GM23338 (cell line): ENCODE measurements at places on chromosomes 12 and 14.

DNA sequence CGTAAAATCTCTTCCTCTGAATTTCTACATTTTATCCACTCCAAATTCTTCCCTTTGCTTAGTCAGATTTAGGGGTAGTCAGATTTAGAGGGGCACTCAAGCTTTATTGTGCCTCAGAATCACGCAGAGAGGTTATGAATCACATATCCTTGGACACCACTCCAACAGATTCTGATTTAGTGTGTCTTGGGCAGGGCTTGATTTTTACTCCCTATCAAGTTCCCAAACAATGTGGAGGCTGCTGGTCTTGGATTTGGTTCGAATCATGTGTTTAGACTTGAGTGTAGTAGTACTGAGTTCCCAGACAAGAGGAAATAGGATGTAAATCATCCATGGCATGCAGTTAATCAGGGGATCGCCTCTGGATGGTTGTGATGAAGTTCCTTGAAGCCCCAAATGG is 298.1 kb upstream of the CLEC14A start:
- no peak for DNase-seq

- DNase-seq, result no peak
These were observed 30.7 kb downstream of the FRMD6 start for GRCh38 chr14:51682411-51682810.

DNA sequence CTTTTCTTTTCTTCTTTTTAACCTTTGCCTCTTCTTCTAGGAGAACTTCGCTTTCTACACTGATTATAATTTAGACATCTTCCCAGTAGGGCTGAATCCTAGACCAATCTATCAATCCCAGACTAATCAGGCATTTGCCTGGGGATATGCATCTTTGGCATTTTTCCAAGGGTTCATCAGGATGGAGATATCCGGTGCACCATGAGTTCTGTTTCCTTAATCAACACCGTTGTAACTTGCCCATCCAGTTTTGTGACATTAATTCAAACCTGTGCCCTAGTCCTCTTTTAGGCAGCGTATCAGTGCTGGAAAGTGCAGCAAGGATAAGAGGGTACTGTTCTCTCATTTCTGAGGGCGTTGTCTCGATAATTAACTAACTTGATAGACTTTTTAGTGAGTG is 617 bp upstream of the MGP start:
- DNase-seq, result no peak

DNA sequence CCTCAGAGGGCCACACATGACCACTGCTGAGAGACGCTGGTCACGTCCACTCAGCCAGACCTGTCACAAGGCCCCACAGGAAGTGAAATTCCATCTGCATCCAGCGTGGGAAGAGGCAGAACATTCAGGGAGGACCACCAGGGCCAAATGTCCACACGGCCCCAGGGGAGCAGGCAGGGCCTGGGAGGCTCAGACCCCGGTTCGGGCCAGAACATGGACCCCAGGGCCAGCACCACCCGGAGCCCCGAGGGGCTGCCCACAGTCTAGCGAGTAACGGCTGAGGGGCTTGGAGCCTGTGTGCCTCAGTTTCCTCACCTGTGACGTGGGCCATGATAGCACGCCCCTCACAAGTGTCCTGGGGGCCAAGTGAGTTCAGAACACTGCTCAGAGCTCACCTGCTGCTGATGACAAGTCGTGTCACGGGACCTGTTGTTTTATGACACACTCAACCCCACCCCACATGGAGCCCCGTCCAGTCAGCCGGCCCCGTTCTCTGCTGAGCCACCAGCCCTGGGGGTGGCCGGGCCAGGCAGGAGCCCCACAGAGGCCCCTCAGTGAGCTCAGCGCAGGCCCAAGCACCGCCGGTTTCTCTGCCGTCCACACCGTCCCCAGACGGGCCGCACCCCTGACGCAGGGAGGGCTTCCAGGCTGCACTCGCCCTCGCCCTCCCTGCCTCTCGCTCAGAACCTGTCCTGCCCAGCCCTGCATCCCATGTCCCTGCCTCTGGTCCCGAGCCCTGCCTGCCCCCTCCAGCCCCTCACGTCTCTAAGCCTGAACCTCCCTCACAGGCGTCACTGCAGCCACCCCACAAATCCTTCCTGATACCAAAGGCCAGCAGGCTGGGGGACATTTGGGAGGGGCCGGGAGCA is 79.5 kb upstream of the GALNT9 start:
- DNase-seq, result no peak

GRCh38 chr14:62824086-62824485 is 221.2 kb downstream of the KCNH5 start:
- no peak for DNase-seq

DNA sequence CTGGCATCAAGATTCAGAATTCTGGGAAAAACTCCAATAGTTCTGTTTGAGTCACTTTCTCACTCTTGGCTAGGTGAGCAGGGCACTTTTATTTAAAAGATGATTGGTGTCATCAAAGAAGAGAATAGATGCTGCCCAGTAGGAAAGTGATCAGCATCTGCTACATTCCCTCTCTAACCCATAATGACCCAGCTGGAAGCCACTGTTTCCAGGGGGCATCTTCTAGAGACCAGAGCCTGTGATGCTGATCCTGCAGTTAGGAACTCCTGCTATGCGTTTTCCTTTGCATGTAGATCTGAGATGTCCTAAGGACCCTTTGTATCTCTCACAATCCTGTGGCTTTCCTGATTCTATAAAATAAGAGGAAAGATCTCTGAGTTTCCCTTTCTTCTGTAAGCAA is 79.9 kb upstream of the TMTC1 start:
- peak; percentile 23 for DNase-seq

- DNase-seq, result no peak
These were observed 61.0 kb upstream of the PPFIA2 start for GRCh38 chr12:81819991-81820633.

- no peak for DNase-seq
These were observed 37.6 kb upstream of the SMOC1 start for GRCh38 chr14:69841656-69842055.

GRCh38 chr12:68264857-68265256 is 11.5 kb upstream of the IL22 start:
- no peak for DNase-seq

GRCh38 chr14:21069388-21070082 is 569 bp upstream of the ARHGEF40 start:
- DNase-seq, result peak; percentile 91

DNA sequence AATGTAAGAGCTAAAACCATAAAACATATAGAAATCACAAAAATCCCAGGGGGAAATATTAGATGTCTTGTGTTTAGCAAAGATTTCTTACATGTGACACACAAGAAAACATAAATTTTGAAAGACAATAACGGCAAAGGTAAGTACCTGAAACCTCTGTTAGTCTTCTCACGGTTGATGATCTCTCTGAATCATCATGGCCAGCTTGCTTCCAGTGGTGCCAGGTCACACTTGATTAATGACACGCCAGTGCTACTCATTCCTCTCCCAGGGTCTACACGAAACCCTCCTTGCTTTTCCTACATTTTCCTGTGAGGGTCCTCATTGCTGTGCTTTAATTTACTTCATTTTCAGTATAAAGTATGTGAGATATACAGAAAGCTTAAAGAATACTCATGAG is 114.4 kb upstream of the PARP11 start:
- DNase-seq, result no peak

DNA sequence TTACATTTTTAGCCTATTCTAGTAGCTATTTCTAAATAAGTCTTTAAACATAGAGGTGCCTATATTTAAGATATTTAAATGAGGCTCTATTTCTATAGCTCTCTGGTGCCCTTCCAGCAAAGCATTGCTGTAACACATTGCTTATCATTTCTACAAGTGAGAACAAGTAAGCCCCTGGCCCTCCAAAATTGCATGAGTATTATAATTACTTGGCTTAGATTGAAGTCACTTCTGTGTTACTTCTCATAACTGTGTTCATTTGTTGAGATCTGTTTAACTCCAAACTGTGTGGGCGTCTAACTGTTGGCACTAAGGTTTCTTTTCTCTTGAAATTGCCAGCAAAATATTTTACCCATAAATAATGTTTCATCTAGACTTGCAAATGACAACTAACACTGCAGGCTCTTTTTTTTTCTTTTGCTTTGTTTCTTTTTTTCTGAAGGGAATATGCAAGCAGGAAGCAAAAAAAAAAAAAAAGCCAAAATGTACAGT is 66.5 kb downstream of the DAD1 start:
- no peak for DNase-seq

- no peak for DNase-seq
These were observed 73.3 kb downstream of the PTHLH start for GRCh38 chr12:27899151-27899661.

DNA sequence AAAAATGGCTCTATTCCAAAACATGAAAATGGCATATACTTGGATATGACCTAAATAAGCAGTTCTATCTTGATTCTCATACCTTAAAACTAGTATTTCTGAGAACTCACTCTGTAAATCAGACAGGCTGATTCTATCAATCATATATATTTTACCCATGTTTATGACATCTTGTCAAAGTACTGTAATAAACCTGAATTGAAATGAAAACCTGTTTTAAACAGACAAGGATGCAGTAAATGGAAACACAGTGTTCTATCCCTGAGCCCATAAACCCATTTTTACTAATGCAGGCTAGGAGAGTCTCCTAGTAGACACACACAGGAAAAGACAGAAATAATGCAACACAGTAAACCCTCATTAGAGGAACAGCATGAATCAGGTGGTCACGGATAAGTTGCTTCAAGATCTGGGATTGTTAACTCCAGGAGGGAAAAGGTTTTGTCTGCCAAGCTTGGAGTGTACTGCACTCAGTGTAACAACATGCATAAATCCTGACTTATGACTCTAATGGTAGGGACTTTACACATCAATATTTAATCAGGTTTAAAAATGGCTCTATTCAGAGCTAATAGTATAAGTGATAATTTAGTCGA is 93.6 kb upstream of the CPNE8 start:
- no peak for DNase-seq

DNA sequence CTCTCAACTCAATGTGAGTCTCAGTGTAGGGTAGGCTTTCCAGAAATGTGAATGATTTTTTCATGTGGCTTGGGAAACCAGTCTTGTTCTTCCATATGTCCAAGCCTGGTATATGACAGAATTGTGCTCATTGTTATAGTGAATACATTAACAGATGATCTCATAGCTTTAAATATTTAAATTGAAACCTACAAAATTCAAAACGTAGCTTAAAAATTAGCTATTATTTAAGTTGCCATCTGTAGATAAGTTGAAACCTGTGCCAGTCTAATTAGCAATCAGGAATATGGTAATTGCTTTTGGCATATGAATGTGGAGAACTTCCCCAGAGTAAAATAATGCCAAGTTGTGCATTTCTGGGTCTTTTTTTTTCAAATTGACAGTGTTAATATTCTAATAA is 891.6 kb upstream of the SEL1L start:
- no peak for DNase-seq

DNA sequence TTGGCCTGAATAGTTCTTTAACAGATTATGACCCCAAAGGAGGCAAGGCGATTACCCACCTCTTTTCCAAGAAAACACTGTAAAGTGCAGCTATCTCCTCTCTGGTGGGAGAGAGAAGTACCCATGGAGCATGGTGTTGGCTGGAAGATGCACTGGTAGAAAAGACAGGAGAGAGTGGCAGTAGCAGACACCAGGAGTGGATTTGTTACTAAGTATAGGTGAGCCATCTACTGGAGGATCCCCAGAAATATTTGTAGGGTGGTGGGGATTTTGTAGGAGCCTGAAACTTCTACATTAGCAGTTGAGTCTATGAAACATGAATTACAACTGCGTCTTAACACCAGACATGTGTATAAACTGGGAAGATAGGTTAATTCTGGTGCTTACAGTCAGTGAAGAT is 148.0 kb downstream of the SLC38A4 start:
- peak; percentile 56 for DNase-seq

DNA sequence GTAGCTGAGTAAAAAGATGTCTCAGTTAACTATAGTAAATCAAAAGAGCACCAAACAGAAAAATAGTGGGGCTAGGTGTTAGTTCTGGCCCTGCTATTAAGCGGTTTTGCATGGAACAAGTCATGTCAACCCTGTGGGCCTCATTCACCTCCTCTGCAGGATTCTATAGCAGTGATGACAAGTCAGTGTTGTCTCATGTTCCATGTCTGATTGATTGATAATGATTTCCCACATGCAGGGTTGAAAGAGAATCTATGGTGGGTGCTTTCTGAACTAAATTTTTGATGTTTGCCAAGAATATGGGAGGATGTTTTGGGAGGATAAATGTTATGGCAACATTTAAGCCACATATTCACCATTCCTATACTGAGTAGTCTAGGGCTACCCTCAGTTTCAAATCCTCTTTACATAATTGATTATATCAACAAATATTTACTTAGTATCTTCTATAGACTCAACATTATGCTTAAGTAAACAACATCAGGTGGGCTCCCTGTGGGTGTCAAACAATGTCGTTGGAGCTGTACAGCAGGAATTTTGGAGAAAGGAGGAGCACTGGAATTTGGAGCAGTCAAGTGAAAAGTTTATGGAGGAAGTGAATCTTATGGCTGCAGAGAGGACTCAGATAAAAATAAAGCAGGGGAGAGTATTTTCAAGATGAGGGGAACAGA is 48.6 kb downstream of the IRAK3 start:
- DNase-seq, result no peak

DNA sequence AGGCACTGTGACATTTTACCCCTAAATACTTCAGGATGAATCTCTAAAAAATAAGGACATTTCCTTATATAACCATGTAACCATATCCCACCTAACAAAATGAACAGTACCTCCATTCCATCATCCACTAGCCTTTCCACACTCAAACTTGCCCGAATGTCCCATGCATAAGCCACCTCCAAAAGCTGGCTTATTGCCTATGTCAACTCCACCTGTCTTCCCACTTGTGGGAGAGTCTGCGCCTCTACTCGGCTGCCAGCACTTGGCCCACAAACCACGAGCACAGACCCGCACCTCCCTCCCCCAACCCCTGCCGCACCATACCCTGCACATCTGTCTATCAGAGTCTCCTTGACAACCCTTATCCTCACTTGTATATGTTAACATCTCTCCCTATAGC is 165.8 kb downstream of the CALM1 start:
- DNase-seq, result no peak

GRCh38 chr14:104134061-104134965 is 4.1 kb upstream of the KIF26A start:
- DNase-seq, result no peak

- no peak for DNase-seq
These were observed 95.3 kb downstream of the BICD1 start for GRCh38 chr12:32201976-32202375.

GRCh38 chr12:101962486-101962885 is 85.1 kb downstream of the DRAM1 start:
- DNase-seq, result no peak

DNA sequence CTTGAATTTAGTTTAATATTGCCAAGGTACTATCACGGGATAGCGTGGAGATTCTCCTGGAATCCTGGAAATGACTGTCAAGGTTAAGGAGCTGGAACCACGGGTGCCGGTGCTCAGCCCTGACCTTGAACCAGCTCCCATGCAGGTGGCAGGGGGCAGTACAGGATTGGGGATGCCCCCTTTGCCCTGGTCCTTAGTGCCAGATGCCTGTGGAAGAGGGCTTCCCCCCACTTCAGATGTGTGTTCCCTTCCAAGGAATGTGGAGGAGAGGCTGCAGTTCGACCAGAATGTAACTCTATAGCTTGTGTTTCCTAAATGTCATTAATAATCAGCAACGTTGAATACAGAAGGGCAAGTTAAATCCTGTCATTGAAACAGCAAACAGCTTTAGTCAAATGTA is 258.9 kb downstream of the VRK1 start:
- DNase-seq, result peak; percentile 26

GRCh38 chr12:26195641-26196420 is 458 bp downstream of the SSPN start:
- DNase-seq, result peak; percentile 65
